ENCODE measurements at places on chromosomes 11 and 22.

GRCh38 chr11:111585371-111585770 lies 16.9 kb upstream of the SIK2 start:
- DNase-seq = no peak

DNA sequence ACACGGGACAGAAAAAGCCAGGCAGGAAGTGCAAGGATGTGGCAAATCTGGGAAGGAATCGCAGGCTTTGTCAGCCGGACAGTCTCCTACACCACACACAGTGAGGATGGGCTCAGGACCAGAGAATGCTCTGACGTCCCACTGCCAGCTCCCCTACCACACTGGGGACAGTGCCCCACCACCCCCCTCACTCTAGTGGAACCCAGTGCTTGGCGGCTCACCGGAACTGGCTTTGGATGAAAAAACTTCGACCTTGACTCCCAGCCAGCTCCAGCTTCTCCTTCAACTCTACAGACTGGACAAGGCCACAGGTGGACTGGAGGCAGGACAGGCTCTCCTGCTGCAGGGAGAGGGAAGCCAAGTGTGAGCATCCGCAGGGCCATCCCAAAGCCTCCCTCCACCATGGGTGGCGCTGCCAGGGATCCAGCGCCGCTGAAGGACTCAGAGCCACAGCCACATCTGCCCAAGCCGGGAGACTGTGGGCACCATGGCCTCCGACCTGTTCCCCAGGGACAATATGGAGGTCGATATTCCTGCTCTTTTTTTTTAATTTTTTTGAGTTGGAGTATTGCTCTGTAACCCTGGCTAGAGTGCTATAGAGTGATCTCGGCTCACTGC lies 24.0 kb downstream of the SERHL2 start:
- no peak for DNase-seq

- DNase-seq = no peak
Measured at GRCh38 chr11:22869325-22869724, 9.1 kb upstream of the CCDC179 start.

DNA sequence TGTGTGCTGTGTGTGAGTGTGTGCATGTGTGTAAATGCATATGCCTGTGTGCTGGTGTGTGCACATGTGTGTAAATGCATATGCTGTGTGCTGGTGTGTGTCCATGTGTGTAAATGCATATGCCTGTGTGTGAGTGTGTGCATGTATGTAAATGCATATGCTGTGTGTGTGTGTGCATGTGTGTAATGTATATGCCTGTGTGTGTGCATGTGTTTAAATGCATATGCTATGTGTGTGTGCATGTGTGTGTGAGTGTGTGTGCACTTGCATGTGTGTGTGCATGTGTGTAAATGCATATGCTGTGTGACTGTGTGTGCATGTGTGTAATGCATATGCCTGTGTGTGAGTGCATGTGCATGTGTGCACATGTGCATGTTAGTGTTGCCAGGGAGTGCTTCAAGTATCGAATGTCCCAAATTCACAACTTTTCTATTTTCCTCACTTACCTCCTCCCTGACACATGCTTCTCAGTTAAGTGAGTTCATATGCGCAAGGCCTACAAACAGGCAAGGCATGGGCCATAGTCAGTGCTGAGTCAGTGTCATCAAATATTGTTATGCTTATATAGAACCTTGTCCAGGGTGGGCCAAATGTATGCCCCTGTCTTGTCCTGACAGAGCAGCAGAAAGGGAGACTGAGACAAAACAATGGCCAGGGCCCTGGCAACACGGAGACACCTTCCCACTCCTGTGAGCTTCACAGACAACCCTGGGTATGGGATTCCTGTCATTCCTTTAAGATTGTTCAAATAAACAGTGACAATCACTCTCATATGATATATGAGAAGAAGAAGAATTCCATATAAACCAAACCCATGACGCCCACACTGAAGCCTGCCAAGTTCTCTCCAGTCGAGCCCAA lies 38.6 kb downstream of the GGTLC2 start:
- DNase-seq = no peak

DNA sequence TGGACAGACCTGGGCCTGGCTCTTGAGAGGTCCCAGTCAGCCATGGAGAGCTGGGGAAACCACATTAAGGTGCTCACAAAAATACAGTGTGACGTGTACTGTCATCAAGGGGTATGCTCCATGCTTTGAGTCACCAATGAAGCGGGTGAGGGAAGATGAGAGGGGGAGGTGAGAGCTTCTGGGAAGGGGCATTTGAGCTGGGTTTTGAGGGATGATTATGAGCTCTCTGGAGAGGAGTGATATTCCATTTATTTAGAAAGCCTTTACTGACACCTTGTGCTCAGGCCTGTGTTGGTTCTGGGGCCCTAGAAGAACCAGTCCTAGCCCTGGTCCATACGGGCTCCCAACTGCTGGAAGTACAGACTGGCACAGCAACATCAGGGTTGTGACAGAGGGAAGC lies 10.4 kb upstream of the ARHGEF17 start:
- no peak for DNase-seq

GRCh38 chr11:9570313-9571025 lies 3.0 kb upstream of the WEE1 start:
- DNase-seq = no peak

- no peak for DNase-seq
Measured at GRCh38 chr11:83093634-83094033, 21.9 kb upstream of the RAB30 start.

GRCh38 chr11:75160220-75160757 lies 9.4 kb downstream of the SLCO2B1 start:
- no peak for DNase-seq

DNA sequence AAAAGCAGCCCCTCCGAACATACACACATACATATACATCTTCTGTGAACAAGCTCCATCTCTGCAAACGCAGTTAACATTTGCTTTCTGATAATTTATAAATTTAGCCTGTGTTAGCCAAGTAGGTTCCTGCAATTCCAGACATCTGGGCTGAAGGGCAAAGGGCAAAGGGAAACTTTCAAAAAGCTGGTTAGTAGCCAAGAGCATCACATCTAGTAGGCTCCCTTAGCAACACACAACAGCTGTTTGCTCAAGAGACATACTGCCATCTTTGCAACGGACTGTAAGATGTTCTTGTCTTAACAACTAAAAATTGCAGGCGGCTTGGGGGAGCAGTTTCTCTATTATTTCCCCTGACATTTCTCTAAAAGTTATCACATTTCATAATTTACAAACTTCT lies 134.9 kb downstream of the RBFOX2 start:
- no peak for DNase-seq

DNA sequence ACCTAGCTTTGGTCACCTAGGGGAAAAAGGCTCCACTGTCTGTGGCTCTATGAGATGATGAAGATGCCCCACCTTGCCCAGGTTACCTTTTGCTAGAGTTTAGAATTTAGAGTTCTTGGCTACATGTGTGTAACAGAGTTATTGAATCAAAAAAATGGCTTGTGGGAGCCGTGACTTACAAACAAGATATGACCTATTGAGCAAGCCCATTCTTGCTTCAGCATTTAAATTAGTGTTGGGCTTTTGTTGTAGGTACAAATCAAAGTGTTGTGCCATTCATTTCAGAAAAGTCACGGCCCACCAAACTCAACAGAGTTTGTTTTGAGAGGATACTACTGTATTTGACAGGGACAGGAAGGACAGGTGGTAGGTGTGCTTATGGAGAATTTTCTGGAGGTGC lies 768.8 kb downstream of the NTM start:
- DNase-seq = no peak

DNA sequence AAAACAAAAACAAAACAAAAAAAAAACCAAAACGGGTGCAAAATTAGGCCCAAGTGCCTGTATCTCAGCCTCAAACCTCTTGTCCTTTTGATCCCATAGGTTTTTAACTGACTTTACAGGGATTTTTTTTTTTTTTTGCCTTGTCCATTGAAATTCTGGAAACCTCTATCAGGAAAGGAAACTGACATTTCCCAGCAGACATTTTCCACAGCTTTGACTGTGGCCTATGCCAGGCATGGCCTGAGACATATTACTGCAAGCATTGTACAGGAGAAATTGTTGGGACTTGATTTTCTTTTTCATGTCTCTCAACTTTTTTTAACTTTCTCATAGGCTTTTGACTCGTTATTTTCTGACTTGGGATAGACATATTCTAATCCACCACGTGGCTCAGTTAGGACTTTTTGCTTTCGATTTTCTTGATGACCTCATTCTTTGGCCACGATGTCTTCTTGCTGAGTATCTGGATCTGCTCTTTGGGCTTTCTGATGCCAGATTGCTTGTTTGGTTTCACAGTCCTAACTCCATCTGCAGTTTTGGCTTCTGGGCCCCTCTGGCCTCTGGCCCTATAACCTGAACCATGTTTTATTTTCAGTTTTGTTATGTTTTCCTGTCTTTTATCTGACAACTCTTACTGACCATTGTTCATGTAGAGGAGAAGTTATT lies 336.1 kb upstream of the C11orf87 start:
- no peak for DNase-seq

DNA sequence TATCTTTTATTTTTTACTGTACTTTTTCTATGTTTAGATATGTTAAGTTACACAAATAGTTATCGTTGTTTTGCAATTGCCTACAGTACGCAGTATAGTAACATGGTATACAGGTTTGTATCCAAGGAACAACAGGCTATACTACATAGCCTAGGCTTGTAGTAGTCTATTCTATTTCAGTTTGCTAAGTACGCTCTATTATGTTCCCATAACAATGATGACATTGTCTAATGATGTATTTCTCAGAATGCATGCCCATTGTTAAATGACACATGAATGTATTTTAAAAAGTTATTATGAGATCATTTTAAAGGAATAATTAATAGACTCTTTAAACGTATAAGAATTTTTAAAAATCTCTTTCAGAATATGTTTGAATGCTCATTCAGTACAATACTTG lies 696.7 kb upstream of the CCDC90B start:
- no peak for DNase-seq

DNA sequence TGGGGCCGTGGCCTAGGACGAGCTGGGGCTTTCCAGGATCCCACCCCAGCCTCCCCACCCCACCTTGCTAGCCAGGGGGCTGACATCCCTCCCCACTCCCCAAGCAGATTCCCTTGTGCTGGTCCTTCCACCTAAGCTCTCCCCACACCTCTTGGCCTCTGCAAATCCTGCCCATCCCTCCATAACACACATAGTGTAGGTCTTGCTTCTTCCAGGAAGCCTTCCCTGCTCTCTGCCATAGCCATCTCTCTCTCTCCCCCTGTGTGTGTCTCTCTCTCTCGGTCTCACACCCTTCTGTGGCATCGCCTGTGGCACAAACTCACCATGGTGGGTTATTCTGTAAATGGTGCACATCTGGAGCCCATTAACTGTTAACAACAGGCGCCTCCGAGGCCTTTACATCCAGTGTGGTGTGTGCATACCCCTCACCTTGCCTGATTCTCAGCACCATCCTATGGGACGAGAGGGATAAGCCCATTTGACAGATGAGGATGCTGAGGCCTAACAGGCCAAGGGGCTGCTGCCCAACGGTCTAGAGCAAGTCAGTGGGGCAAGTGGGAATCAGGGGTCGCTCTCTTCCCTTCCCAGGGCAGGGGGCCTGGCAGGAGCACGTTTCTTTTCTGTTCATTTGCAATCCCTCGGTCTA lies 22.2 kb upstream of the PICK1 start:
- no peak for DNase-seq

DNA sequence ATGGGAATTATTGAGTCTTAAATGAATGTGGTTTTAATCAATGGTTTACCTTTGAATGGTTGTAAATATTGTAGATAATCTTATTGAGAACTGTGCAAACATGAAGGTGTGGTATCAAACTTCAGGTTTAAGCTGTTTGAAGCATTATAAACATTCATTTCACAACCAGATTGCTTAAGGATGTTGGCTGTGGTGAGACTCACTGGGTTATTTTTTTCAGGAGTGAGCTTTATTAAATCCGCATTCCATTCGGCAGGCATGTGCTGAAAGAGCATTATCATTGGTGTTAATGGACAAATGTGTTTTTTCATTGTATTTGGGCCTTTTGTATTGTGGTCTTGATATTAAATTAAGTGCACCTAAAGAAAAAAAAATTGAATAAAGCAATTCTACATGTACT lies 9.7 kb downstream of the MMP3 start:
- no peak for DNase-seq

GRCh38 chr11:85619499-85619898 lies 7.6 kb downstream of the DLG2 start:
- no peak for DNase-seq

DNA sequence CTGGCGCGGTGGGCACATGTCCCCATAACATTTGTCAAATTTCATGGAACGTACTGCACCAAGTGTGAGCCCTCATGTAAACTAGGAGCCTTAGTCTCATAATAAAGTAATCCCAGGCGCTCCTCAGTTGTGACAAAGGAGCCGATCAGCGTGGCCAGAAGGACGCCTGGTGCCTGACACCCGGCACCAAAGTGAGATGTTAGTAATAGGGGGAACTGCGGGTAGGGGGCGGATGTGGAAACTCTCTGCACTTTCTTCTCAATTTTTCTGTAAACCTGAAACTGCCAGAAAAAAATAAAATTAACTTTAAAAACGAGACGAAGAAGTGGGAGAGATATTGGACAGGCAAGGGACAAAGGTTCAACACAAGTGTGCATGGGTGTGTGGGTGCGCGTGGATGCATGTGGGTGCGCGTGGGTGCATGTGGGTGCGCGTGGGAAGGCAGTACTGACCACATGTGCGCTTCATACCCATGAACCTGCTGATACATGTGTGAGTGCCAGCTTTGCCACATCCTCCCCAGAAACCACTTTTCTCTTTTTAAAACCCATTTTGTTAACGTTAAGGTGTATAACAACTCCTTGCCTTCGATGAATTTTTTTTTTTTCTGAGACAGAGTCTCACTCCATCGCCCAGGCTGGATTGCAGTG lies 55.4 kb upstream of the LINC01488 start:
- no peak for DNase-seq

All from T-helper 9 cell (primary cell).